ENCODE measurements at places on chromosomes 7 and 10.
A peak's percentile ranks its signal among the peaks of the same experiment; 100 is the strongest.

- no peak for DNase-seq
Measured at GRCh38 chr10:22978287-22978686, 50.4 kb downstream of the ARMC3 start.

DNA sequence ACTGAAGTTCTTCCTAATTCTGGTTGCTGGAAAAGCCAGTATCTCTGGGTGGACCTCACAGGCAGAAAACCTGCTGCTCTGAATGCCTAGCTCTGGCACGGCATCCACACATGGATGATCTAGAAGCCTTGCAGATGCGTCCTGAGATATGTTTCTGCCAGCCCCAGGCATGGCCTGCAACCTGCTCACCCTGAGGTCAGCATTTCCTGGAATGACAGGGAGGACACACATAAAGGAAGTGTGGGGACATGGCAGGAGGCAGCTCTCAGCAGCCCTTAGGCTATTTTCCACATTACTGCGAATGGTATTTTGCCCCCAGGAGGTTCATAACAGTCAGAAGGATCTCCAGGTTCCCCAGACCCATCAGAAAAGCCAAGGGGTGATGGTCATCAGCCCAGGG lies 23.2 kb downstream of the PLXNA4 start:
- DNase-seq = no peak

GRCh38 chr10:58453105-58453504 lies 59.6 kb upstream of the BICC1 start:
- DNase-seq = no peak

- DNase-seq = no peak
Measured at GRCh38 chr7:159010411-159010810, 134.3 kb downstream of the VIPR2 start.

DNA sequence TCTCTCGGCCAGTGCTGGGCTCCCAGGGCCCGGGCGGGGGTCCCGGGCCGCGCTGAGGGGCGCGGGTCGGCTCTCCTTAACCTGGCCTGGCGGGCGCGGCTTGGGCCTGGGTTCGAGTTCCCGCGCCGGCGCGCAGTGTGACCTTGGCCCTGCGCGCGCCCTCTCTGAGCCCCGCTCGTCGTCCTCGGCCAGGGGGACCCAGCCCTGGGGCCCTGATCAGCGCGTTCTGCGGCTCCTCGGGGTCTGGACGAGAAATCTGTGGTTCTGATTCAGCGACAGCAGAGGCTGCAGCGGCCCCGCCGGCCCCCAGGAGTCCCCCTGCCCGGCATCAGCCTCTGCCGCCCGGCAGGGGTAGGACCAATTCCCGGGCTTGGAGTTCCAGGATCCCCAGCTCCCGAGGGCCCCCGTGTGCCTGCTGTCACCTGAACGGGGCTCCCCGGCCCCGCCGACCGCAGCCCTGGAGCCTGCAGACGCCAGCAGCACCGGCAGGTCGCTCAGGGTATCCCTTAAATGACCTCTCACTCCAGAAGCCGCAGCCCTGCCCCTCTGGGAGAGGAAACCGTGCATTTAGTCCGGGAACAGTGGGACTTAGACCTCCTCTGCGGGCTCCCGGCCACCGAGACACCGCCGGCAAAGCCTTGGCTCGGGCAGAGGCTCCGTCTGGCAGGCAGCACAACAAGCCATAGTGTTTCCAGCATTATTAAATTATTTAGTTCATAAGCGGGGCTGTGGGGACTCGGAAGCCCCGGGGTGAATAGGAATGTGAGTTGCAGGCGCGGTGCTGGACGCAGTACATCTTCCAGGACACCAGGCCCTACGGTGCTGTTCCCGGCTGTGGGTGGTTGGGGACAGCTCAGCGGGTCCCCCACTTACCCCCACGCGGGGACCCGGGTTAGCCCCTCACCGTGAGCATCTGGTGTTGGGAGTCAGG lies 572 bp downstream of the CHST12 start:
- DNase-seq = peak; percentile 53

DNA sequence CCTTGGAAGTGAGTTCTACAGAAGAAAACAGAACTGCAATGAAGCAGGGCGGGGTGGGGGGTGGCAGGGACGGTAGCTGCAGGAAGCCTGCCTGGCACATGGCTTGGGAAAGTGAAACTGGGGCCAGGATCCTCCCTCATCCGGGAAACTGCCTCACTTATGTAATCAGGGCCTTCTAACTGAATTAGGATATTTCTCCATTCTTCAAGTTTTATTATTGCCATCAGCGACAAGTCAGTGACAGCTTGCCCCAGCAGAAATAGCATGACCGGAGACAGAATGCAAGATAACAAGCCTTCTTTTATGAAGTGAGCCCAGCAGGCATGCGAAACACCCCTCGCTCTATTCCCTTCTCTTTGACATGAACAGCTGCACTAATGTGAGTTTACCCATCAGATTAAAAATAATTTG lies 77.5 kb upstream of the CACUL1 start:
- peak; percentile 38 for DNase-seq

DNA sequence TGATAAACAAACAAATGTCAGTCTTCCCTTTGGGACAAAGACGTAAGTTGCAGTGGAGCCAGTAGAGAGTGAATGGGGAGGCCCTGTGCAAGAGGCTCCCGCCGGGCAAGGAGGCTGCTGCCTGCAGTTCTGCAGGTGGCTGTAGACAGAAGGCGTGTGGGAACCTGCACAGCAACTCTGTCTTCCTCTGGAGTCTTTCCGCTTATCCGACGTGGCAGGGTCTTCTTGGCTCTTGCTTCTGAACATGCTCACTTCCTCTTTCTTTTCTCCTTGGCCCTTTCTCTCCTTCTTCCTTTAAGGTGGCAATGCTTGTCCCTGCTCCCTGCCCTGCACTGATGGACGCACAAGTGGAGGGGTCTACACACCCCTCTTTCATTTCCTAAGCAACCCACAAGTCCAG lies 122.5 kb downstream of the HIPK2 start:
- DNase-seq = no peak

DNA sequence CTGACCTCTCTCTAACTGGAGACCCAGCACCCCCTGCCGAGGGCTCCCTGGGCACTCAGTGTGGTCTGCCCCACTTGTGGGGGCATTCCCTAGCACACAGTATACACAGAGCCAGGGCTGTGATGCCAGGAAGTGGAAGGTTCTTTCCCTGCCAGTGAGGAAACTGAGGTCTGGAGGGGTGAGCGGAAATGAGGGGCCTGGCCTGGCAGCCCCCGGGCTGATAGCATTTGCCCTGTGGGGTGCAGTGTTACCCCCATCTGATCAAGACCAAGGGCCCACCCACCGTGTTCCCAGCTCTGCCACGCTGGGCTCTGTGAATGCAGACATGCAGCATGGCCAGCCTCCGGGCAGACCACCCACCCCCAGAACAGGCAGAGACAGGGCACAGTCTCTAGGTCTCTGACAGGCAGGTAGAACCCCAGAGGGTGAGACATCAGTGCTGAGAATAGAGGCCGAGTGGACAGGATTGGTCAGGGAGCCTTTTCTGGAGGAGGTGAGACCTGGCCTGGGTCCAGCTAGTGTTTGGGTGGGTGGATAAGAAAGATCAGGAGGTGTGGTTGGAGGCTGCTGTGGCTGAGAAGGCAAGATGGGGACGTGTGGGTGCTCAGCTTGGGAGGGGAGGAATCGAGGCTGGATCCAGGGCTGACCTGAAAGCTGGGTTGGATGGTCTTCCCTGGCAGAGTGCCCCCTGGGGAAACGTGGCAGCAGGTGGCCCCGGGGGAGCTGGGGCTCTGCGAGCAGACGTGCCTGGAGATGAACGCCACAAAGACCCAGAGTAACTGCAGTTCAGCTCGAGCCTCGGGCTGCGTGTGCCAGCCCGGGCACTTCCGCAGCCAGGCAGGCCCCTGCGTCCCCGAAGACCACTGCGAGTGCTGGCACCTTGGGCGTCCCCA lies 10.8 kb upstream of the ZNF862 start:
- no peak for DNase-seq

- no peak for DNase-seq
Measured at GRCh38 chr7:30846378-30846777, 65.3 kb upstream of the AQP1 start.

DNA sequence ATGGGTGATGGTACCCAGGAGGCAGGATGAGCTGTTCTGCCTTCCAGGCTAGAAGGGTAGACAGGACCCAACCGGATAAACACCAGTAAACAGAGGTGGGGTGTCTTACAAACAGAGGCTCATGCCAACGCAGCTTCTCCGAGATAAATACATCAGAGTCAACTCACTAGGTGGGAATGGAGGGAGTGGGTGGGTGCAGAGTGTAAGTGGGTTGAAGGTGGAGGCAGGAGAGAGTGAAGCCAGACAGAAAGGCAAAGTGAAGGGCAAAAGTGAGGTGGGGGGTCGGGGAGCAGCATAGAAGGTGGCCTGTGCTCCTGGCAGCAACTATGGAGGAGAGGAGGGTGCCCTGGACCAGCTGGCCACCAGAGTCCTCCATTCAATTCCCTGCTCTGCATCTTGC lies 40.4 kb upstream of the COL13A1 start:
- no peak for DNase-seq

- DNase-seq = peak; percentile 73
Measured at GRCh38 chr7:40805361-40805760, 670.6 kb downstream of the SUGCT start.

GRCh38 chr10:78025685-78026364 lies 3.5 kb downstream of the POLR3A start:
- DNase-seq = peak; percentile 64

DNA sequence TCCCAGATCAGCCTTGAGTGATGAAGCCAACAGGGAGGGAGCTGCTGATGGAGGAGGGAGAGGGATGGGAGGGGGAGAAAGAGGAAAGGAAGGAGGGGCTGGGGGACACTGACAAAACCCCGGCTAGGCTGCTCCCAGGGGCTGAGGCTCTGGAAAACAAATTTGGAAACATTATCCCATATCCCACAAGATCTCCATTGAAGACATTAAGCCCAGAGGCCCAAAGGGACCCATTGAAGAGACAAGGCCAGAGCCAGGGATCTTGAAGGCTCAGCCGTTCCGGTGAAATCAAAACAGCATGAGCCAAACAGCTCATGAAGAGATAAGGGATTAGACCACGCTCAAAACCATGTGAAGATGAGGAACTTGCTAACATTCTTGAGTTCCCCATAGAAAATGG lies 184.3 kb upstream of the ITGB1 start:
- DNase-seq = no peak

Measured in EH (cell line).